ENCODE measurements at places on chromosomes 6 and 20.

- no peak for DNase-seq
Measured at GRCh38 chr20:49696594-49696993, 17.1 kb downstream of the B4GALT5 start.

DNA sequence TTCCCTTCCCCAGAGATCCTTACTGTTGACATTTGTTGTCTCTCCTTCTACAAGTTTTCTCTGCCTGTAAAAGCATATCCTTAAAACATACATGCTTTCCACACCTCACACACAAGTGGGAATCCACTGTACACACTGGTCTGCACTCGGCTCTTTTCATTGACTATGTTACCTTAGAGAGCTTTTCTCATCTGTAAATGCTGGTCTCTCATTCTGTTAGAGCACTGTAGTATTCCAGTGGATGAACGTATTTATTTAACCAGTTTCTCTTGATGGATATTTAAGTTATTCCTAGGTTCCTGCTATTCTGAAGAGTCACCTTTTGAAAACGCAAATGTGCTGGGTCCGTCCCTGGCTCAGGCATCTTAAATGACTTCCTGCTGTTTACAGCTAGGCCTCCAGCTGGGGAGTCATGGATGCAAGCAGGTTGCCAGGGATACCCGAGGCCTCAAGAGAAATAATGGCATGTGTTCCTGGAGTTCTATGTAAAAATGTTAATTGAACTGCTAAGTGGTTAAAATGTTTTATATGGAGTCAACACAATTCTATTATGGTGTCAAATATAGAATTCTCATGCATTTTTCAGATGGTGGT is 61.1 kb upstream of the TGM3 start:
- DNase-seq: no peak

DNA sequence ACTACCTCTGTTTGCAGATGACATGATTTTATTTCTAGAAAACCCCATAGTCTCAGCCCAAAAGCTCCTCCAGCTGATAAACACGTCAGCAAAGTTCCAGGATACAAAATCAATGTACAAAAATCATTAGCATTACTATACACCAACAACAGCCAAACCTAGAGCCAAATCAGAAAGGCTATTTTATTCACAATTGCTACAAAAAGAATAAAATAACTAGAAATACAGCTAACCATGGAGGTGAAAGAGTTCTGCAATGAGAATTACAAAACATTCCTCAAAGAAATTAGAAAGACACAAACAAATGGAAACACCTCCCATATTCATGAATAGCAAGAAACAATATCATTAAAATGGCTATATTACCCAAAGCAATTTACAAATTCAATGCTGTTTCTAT is 65.6 kb upstream of the HTR1E start:
- no peak for DNase-seq

GRCh38 chr6:23704479-23705052 is 421.4 kb upstream of the NRSN1 start:
- DNase-seq: no peak

DNA sequence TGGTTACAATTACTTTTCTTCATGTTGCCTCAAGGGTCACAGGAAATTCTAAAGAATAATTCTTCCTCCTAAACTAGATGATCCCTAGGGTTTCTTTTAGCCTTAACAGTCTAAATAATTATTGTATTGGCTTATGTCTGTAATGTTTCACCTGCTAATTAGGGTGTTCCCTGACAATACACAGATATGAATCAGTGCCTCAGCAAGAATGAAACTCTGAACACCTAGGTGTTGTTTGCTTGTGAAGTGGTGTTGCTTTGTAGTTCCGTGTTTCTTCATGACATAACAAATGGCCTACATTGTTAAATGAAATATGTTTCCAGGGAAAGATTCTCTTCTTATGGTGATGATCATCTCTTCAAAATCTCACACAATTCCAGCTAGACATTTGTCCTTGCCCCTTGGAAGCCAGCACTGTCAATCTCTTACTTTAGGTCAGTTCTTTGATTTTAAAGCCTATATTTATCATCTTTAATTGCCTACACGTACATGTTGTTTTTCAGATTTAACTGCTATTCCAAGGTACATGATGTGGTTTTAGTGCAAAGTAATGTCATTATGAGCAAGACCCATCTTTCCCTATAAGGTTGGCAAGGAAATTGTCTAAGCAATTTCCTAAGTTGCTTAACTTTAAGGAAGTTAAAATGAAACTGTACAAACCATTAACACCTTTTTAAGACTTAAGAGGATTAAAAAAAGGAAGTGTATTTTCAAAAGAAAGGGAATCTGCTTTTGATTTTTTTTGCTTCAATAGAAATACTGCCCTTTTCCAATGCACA is 111.9 kb downstream of the TBC1D7 start:
- DNase-seq: no peak

DNA sequence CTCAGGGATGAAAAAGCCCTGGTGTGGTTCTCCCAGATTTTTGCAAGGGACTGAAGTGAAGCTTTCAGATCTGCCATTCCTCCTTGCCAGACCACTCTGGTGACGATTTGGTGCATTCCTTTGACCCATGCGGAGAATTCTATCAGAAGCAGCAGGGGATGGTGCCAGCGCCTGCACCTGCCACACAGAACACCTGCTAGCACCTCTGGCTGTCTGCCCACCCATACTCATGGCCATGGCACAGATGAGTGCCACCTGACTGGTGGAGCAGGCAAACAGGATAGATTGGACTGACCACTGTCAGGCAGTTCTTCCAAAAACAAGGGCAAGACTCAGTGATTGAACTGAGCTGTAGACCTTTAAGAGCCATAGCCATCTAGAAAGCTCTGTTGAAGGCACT is 107.1 kb downstream of the CDYL start:
- DNase-seq: no peak

GRCh38 chr6:155004017-155004416 is 8.9 kb downstream of the TIAM2 start:
- DNase-seq: no peak

DNA sequence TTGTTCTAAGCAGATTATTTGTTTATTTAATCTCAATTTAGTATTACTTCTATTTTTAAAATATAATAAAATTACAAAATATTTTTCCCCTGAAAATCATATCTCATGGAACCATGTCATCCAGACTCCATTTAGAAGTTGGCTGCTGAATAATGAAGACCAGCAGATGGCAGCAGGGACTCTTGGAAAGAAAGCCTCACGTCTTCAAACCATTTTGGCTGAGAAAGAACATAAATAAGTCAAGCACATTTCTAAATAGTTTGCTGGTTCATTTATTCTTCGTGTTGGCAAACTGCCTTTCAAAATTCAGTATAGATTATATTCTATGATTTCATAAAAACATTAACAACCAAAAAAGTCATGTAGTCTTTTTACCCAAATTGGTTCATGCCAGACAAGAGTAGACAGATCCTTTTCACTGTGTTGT is 71.7 kb downstream of the RCAN2 start:
- DNase-seq: no peak

GRCh38 chr6:6546318-6547109 is 42.0 kb upstream of the LY86 start:
- DNase-seq: no peak

DNA sequence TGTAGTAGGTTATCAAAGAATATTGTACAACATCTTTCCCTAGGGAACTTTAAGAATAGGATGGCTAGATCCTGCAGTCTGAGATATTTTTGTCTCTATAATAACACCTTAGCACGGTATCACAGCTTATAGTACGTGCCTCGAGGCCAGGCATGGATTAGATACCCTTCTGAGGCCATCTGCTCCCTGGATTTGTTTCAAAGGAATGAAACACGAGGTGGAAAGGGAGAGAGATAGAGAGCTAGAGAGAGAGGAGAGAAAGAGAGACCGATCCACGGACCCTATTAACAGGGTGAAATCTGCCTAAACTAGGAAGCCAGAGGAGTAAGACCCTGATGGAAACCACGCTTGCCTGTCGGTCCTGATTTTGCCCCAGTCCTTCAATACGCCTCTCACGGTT is 92.5 kb downstream of the CD83 start:
- DNase-seq: no peak

GRCh38 chr6:20954315-20954714 is 420.1 kb downstream of the CDKAL1 start:
- no peak for DNase-seq

DNA sequence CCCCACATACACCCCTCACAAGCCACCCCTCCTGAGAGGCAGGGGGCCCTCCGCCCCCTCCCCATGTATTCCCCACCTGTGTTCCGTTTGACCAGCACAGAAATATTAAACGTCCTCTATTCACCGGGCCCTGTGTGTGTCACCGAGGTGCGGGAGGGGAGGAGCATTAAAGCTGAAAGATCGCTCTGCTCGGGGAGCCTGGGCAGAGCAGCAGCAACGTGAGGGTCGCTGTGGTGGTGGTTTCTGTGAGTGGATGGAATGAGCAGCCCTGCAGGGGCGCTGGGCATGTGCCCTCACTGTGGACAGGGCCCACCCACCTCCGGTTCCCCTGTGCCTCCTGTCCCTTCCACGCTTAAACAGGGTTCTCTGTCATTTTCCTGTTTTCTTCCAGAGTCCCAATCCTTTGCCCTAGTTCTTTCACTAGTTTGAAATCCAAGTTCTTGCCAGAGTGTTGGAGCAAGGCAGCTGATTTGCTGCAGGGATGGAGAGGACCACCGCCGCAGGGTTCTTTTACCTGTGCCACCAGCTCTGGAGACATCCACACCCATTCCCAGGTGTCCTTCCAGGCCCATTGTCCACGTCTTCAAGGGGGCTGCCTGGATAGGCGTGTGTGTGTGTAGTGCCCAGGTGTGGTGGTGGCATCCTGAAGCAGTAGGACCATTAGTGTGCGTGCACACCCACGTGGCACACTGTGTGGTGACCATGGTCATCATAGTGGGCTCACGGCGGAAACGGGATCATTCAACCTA is 37.6 kb upstream of the MDFI start:
- no peak for DNase-seq

DNA sequence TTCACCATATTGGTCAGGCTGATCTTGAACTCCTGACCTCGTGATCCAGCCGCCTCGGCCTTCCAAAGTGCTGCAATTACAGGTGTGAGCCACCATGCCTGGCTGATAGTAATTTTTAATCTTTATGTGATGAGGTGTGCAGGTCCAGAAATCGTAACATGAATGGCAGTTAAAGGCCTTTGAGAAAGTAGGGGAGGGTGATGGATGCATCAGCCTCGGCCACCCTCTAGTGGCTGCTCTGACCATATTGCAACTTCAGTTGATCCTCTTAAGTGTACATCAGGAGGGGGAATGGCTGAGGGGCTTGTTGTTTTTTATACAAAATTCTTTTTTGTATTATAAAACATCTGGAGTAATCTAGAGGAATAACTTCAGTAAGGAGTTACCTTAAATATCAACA is 193.0 kb downstream of the ZFAND3 start:
- DNase-seq: no peak

DNA sequence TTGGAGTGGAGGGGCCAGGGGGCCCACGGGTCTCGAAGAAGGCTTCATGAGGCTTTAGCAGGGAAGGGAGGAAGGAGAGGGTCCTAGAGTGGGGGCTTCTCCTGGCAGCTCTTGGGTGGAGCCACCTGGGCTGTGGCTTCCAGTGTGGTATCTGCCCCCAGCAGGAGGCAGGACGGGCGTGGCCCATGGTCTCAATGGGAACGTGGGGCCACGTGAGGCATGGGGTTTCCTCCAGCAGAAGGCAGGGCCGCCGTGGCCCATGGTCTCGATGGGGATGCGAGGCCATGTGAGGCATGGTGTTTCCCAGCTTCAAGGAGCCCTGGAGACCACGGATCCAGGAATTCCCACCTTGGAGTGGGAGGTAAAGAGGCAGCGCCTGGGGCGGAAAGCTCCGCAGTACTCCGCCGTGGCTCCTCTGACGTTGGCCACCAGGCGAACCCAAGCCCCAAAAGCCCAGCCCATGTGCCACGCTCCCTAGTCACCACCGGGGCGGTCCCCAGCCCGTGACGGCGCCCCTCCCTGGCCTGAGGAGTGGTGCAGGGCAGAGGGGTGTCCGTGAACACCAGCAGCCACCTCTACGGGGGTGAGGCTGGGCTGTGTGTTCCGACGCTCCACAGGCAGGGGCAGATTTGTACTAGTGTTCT is 62.0 kb upstream of the GATA5 start:
- DNase-seq: no peak

GRCh38 chr6:157143171-157143889 is 180.0 kb downstream of the TMEM242 start:
- DNase-seq: no peak

DNA sequence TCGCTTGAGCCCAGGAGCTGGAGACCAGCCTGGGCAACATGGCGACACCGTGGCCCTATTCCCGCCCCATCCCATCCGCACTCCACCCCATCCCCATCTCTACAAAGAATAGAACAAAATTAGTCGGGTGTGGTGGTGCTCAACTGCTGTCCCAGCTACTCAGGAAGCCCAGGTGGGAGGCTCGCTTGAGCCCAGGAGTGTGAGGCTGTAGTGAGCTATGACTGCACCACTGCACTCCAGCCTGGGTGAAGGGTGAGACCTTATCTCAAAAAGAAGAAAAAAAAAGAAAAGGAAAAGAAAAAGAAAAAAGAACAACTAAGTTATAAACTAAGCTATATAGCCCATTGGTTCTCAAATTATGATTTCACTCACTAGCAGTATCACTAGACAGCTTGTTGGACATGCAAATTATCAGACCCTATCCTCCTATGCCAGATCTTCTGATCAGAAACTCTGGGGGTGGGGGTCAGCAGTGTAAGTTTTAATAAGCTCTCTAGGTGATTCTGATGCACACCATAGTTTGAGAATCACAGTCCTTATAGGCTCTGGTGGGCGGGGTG is 491 bp upstream of the ITCH start:
- DNase-seq: no peak

- DNase-seq: no peak
Measured at GRCh38 chr20:40941133-40941610, 87.5 kb upstream of the TOP1 start.

DNA sequence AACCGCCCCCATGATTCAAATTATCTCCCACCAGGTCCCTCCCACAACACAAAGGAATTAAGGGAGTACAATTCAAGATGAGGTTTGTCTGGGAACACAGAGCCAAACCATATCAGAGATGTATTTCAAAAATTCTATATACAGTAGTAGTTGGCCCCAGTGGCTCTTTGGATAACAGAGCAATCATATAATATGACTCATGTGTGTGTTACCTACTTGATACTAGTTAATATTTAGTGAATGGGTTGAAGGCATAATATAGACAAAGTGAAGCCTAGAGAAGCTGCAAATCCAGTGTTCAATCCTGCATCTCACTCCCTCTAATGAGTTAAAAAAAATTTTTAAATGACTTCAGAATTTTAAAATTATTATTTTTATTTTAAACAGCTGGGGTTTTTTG is 43.2 kb downstream of the KAT14 start:
- DNase-seq: no peak

GRCh38 chr6:31737991-31738979 is 1.5 kb upstream of the MSH5 start:
- DNase-seq: peak; percentile 77
